Hippocampal formation (tissue), 2 donors: ENCODE measurements at places on chromosomes 16 and 17.

GRCh38 chr17:31595666-31596381 lies 204.3 kb downstream of the RAB11FIP4 start:
- no peak for DNase-seq

DNA sequence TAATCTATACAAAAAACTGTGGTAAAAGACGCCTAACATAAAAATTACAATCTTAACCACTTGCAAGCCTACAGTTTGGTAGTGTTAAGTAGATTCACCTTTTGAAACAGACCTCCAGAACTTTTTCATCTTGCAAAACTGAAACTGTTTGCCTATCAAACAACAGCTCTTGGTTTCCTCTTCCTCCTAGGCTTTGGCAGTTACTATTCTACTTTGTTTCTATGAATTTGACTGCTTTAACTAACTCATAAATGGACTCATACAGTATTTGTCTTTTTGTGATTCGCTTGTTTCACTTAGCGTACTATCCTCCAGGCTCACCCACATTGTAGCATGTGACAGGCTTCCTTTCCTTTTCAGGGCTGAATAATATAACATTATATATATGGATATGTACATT lies 97.0 kb downstream of the PRKCA start:
- no peak for DNase-seq

- DNase-seq = no peak
Measured at GRCh38 chr16:77599793-77600415, 122.4 kb upstream of the NUDT7 start.

GRCh38 chr17:39209317-39210092 lies 9.4 kb downstream of the RPL19 start:
- no peak for DNase-seq
